Activated naive CD4-positive, alpha-beta T cell treated with Interleukin-2 at 50 U/mL for 16 hours (primary cell): ENCODE measurements at places on chromosomes 1 and 21.

- no peak for DNase-seq
Measured at GRCh38 chr1:152411134-152411533, 2.9 kb downstream of the CRNN start.

DNA sequence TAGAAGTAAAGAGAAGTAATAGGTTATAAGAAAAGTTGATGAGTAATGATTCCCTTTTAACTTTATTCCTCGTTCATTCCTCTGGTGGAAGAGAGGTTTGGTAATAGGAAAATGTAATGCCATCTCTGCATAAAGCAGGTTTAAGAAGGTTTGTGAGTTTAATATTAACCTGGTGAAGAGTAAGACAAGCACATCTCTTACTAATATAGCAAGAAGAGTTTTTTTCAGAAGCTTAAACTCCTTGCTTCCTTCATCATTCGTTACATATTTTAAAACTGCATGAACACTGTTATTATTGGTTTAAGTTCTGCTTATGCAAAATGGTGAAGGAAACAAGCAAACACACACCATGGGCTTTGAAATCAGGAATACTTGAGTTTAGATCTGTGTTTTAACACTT lies 9.2 kb upstream of the PLA2G4A start:
- no peak for DNase-seq

DNA sequence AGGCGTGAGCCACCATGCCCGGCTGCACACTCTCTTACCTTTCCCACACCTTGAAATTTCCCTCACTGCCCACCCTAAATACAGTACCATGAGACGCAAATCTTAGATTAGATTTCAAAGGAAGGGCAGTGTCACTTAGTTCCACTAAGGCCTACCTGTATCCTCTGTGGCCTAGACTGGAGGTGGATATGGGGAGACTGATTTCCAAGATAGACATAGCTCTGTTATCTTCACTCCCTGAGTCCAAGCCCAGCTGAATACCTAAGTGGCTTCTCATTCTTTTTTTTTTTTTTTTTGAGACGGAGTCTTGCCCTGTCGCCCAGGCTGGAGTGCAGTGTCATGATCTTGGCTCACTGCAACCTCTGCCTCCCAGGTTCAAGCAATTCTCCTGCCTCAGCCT lies 89.0 kb downstream of the SLC16A1 start:
- DNase-seq: no peak

DNA sequence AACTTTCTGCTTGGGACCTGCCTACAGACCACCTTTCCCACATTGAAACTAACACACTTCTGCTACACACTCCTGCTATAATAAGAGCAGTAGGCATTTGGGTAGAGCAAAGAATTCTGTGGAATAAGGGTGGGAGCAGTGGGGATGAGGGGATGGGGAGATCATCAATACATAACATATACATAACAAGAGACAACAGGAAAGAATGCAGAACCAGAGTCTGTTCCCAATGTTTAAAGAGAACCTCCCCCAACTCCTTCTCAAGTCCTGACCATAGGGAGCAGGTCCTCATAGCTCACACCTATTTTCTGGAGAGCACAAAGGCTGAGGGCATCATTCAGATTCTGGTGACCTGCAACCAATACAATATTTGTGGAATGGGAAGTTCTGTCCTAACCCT lies 121.6 kb upstream of the BARHL2 start:
- no peak for DNase-seq

- DNase-seq: no peak
Measured at GRCh38 chr1:193614817-193615216, 428.4 kb upstream of the B3GALT2 start.

GRCh38 chr1:23651069-23651808 lies 40.4 kb upstream of the RPL11 start:
- DNase-seq: no peak

- DNase-seq: peak; percentile 47
Measured at GRCh38 chr1:54791880-54792522, 9.1 kb downstream of the TTC22 start.

- no peak for DNase-seq
Measured at GRCh38 chr1:197042676-197043341, 24.3 kb downstream of the F13B start.
